ENCODE measurements at places on chromosomes 13 and 19.

- no peak for DNase-seq
Measured at GRCh38 chr13:97165502-97166425, 56.4 kb upstream of the MBNL2 start.

- DNase-seq = no peak
Measured at GRCh38 chr19:37936886-37937285, 29.9 kb downstream of the SIPA1L3 start.

GRCh38 chr13:29923554-29924481, 73.4 kb upstream of the UBL3 start:
- peak; percentile 96 for DNase-seq

GRCh38 chr13:93811071-93811737, 584.6 kb downstream of the GPC6 start:
- no peak for DNase-seq

DNA sequence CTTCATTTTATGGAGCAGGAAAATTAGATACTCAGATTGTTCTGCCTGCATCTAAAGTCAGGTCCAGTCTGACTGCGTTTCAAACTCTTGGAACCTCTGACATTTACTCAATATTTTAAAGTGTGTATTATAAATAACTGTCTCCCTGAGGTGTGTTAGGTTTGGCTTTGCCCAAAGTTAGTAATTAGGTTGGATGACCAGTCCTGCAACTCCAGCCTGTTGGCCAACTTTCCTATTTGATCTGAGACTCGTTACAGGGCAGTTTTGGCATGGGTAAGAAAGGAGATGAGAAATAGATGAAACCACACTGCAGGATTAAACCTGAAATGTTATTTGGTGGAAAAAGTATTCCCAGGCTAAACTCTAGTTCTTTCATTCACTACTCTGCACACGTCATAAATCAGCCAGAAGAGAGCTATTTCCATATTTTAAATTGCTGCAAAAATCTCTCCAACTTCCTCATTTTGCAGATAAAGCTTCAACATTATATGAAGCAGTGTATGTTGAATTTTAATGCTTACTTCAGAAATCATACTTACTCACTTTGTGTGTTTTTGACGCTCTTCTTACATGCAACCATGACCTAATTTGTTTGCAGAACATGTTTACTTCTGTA, 357.1 kb downstream of the DCT start:
- DNase-seq = no peak

- no peak for DNase-seq
Measured at GRCh38 chr13:69618838-69619237, 488.8 kb upstream of the ATXN8OS start.

DNA sequence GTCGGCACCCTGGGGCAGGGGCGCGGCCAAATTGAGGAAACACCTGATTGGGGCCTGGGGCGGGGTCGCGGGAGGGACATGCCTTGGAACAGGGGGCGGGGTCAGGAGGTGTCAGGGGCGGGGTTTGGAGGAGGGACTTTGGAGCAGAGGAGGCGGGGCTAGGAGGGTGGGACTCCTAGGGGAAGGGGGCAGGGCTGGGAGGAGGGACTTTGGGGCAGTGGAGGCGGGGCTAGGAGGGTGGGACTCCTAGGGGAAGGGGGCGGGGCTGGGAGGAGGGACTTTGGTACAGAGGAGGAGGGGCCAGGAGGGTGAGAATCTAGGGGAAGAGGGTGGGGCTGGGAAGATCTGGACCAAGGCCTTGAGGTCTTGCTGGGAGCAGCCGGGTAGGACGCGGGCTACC, 21.9 kb downstream of the GRIN2D start:
- DNase-seq = peak; percentile 65

DNA sequence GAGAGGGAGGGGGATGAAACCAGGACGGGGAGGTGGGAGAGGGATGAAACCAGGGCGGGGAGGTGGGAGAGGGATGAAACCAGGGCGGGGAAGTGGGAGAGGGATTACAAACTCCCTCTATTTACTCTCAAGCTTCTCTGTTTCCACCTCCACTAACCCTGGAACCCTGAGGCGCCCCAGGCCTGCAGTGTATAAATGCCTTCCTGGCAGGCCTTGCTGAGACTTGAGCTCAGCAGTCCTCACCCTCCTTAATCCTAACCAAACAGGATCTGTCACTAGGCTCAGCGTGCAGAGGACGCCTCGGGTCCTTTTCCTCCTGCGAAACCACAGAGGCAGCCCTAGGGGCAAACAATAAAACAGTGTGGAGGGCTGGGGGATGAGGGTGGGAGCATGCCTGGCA, 32.1 kb upstream of the OR1M1 start:
- no peak for DNase-seq

DNA sequence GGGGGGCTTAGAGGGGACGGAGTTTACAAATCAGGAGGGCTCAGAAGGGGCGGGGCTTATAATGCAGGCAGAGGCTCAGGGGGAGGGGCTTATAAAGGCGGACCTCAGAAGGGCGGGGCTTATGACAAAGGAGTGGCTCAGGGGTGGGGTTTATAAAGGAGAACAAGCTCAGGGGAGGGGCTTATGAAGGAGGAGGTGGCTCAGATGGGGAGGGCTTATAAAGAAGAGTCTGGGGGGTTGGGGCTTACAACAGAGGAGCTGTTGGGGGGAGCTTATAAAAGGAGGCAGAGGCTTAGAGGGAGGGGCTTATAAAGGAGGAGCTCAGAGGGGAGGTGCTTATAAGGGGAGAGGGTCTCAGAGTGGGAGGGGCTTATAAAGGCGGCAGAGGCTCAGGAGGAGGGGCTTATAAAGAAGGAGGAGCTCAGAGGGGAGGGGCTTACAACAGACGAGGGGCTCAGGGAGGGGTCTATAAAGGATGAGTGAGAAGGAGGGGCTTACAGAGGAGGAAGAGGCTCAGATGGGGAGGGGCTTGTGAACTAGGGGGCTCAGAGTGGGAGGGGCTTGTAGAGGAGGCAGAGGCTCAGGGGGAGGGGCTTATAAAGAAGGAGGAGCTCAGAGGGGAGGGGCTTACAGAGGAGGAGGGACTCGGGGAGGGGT, 1.0 kb downstream of the SMIM24 start:
- peak; percentile 33 for DNase-seq

DNA sequence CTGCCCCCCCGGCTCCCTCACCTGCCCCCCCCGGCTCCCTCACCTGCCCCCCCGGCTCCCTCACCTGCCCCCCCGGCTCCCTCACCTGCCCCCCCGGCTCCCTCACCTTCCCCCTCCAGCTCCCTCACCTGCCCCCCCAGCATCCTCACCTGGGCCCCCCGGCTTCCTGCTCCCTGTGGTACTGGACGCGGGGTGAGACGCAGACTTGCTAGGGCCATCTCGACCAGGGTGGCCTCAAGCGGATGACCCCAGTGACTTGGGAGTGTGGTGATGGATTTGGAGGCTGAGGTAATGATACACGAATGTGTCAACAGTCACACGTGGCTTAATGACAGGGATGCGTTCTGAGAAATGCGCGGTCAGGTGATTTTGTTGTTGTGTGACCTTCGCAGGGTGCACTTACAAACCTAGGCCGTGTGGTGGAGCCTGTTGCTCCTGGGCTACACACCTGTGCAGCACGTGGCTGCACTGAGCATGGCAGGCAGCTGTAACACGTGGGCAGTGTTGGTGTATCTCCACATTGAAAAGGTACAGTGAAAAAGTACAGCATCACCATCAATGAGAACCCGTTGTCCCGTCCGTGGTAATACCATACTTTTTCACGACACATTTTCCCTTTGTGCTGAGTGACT, 197.8 kb downstream of the TEX29 start:
- no peak for DNase-seq

DNA sequence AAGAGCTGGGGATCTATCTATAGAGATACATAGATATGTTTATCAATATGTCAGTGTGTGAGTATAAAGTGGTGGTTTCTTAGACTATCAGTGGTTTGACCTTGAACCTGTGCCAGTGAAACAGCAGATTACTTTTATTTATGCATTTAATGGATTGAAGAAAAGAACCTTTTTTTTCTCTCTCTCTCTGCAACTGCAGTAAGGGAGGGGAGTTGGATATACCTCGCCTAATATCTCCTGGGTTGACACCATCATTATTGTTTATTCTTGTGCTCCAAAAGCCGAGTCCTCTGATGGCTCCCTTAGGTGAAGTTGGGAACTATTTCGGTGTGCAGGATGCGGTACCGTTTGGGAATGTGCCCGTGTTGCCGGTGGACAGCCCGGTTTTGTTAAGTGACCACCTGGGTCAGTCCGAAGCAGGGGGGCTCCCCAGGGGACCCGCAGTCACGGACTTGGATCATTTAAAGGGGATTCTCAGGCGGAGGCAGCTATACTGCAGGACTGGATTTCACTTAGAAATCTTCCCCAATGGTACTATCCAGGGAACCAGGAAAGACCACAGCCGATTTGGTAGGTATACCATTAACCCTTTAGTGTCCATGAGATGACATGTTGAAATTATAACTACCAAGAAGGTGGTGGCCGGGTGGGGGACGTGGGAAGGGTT, 880 bp downstream of the FGF9 start:
- no peak for DNase-seq

- peak; percentile 90 for DNase-seq
Measured at GRCh38 chr19:55632463-55632834, 8.1 kb upstream of the ZNF784 start.

DNA sequence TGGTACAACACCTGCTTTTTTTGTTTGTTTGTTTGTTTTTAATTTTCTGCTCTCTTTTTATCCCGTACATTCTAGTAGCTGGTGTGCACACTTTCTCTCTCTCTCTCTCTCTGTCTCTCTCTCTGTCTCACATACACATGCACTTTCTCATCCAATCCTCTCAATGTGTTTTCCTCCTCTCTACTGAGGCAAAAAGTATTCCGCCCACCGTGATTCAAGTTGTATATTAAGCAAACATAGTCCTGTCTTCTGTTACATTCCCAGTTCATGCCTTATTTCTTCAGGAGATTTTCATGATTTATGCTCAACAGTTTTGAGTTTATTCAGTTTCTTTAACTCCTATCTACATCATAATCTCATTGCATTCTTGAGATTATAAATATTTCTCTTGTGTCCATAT, 38.2 kb upstream of the SCEL start:
- no peak for DNase-seq

DNA sequence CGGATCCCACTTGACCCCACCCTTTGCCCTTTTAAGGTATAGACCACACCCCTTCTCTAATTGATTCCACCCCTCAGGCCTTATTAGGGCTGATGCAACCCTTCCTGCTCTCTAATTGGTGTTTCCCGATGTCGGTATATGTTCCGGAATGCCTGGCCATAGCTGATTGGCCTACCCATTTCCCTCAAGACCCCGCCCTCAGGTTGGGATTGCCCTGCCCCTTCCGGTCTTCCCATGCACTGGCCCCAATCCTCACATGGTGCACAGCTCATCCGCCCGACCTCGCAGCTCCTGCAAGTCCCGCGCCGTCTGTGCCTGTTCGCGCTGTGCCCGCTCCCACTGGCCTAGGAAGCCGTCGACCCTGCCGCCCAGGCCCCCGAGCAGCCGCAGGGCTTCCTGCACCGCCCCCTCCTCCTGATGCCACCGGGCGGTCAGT, 18.1 kb downstream of the TSKS start:
- DNase-seq = no peak

- no peak for DNase-seq
Measured at GRCh38 chr19:11046605-11047354, 42.5 kb upstream of the LDLR start.

Measured in EL (cell line).